ENCODE measurements at places on chromosomes 7 and 10.

GRCh38 chr10:6273351-6273750, 70.6 kb downstream of the PFKFB3 start:
- no peak for DNase-seq

DNA sequence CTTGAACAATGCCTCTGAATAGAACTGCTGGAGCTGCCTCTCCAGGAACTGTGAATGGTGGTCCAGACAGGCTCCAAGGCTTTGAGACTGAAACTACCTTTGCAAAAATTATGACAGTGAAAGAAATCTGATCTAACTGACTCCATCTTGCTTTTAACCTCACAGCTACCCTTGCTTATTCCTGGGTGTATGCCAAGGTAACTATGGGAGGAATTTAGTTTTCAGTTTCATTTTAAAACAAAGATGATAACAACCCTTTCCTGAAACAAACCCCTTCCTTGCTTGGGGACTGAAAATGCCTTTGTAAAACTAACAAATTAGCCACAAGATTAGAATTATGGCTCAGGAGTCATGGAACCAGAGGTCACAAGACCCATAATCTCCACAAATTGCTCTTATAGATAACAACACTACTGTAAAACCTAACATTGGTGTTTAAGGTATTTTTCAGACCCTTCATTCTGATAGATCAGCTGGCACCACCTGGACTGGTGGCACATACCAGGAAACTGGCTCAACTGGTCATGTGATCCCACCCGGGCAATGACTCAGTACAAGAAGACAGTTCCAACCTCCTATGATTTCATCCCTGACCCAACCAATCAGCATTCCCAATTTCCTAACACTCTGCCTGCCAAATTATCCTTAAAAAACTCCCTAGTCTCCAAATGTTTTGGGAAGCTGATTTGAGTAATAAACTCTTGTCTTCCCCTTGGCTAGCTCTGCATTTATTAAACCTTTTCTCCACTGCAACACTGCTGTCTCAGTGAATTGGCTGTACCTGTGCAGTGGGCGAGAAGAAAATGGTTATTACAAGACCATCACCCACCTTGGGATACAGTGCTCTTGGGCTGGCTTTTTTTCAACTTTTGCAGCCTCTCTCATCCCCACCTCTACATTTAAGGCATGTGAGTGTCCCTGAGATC, 608.1 kb downstream of the TYW1 start:
- no peak for DNase-seq

GRCh38 chr7:131370523-131370968, 42.9 kb downstream of the MKLN1 start:
- DNase-seq, result no peak

- DNase-seq, result no peak
Observed at GRCh38 chr10:132849546-132850031, 63.6 kb upstream of the NKX6-2 start.

DNA sequence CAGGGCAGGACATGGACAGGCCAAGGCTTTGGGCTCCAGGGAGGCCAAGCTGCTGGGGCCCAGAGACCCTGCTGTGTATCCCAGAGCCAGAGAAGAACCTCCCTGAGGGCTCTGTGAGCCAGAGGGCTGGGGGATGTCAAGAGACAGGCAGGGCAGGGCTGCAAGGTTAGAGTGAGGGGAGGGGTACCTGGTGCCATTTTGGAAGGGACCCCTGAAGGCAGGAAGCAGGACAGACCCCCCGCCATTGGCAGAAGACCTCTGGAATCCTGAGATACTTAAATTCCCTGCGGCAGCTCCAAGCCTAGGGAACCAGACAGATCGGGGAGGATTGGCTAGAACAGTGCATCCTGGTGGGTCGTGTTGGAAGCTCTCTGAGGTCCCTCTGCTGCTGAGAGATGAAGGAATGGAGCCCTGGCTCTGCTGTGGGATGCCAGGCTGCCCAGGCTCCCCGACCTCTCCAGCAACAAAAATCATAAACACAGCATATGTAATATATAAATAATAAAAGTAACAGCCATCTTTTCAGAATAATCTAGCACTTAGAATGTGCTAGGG, 75.0 kb downstream of the LHPP start:
- DNase-seq, result no peak
